ENCODE measurements at places on chromosomes 12 and 14.

- DNase-seq: no peak
Observed at GRCh38 chr12:72549184-72549583, 277.0 kb downstream of the TRHDE start.

- no peak for DNase-seq
Observed at GRCh38 chr12:75692876-75693275, 181.5 kb upstream of the KRR1 start.

GRCh38 chr14:38213001-38213400 is 5.3 kb downstream of the SSTR1 start:
- no peak for DNase-seq

GRCh38 chr14:33207467-33208017 is 268.9 kb downstream of the NPAS3 start:
- DNase-seq: no peak

GRCh38 chr12:905261-906031 is 44.0 kb downstream of the RAD52 start:
- DNase-seq: no peak

DNA sequence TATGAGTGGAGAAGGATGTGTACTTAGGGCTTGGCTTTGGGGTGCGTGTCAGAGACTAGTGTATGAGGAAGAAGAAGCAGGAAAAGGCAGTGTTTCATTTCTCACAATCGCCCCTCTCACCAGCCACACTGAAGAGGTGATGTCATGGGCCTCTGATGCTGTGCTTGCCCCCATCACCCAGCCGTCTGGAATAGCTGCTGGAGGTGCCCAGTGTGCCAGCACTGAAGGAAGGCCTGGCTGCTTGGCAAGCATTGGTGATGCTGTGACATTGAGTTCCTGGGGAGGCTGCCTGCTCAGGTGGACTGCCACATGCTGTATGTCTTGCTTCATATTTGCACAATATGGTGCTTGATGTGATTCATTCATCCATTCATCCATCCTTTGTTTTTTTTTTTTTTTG is 56.2 kb downstream of the CRADD start:
- no peak for DNase-seq

DNA sequence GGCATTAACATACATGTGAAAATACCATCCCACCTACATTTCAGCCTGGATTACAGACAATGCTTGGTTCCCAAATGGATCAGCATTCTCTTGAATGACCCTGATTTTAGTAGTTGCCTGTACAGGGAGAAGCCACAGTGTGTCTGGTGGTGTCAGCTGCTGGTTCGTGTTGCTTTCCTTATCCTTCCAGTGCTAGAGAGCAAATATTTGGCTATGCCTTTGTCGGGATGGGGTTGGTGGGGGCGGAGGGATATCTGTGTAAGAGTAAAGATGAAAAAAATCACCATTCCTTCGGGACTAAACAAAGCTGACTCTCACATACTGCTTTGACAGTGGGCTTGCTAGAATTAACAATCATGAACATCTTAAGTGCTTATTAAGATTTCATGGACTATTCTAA is 96.0 kb downstream of the PTPRR start:
- DNase-seq: no peak

DNA sequence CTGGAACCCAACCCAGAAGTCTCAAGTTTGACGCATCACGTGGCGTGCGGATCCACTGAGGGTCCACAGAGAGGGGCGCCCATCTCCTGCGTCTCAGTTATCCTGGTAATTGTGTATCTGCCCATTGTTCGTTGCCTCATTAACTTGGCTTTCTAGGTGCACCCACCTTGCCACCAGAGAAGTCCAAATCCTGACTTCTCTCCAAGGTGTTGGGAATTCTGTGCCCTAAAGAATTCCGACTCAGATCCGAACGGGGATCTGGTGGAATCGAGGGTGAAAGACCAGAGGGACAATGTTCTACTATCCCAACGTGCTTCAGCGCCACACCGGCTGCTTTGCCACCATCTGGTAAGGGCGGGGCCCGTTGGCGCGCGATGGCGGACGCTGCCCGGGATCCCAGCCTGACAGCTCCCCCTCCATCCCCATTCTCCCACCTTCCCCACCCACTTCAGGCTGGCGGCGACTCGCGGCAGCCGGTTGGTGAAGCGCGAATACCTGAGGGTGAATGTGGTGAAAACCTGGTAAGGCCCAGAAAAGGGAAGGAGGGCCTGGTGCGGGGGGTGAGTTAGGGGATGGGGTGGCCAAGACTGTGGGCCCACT is 481 bp downstream of the REC8 start:
- DNase-seq: no peak

- DNase-seq: no peak
Observed at GRCh38 chr14:68111097-68111852, 291.7 kb downstream of the RAD51B start.

DNA sequence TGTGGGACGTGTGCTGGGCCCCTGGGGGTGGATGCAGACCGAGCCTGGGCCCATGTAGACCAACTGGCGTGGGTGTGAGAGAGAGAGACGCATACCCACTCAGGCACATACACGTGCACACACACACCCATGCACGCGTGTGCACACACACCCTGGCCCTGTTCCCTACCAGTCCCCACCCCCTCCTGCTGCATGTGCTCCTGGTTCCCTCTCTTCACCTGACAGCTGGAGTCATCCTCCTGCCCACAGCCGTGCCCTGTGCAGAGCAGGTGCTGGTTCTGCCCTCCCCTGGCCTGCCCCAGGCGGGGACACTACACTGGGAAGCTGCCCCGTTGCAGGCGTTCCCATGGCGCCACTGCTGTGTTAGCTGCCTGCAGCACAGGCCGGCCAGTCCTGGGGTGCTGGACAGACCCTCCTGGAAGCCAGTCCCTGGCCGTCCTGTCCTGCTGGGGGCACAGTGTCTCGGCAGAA is 18.5 kb downstream of the PACS2 start:
- DNase-seq: no peak

DNA sequence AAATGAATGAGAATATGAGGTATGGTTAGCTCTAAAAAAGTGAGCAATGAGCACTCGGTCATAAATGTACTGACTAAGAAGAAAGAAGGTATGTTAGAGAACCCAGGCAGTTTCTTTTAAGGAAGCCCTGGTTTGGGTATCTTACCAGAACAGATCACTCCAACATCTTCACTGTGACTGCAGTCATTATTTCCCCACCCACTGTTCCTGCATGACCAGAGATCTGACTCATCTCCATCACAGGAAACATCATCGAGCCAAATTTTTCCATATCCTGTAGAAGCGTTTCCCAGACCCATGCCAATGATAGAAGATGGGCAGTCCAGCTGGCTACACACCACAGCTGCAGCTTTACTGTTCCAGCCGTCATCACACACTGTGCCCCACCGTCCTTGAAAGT is 48.0 kb downstream of the CD163L1 start:
- no peak for DNase-seq

DNA sequence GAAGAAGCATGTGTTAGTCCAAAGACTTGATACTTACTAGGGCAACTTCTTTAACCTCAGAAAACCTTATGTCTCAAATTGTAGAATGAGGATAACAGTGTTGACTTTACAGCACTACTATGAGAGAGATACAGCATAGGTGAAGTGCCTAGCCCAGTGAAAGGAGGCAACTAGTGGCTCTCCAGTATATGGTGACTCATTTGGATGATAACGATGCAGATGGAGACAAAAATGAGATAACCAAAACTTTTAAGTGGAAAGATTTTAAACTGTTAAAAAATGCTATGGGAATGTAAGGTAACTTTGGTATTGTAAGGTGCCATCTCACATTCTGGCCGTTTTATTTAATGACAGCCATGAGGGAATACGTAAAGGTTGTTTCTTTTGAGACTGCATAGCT is 2.7 kb downstream of the PHC1 start:
- DNase-seq: no peak

DNA sequence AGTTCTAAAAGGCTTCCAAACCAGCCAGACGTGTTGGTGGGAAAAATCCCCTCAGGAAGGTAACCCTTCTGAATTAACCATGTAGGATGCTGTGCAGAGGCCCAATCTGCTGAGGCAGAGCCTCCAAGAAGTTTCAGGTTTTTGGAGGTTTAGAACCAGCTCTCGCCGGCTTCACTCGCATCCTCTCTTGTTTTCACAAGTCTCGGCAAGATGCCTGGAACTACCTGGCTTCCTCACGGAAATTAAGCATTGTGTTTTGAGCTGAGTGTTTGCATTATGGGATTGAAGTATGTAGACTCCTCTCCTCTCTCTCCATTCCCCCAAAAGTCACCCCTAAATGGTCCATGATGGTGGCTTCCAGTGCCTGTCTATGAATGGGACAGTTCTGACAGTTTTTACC is 20.6 kb downstream of the LTBP2 start:
- no peak for DNase-seq

DNA sequence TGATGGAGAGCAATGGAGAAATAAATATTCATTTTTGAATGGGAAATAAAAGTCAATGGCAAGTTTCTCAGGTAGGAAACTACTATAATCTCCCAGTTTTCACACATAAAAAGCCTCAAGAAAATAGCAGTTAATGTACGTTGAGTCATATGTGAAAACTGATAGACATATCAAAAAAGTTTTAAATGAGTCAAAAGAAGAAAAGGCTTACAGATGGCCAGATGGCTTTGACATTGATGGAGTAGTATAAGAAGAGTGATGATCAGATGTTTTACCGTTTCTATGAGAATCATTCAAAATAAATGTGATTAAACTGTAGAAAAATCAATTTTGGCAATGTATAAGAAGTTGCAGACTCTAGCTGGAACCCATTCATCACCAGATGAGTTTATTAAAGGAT is 97.8 kb downstream of the LLPH start:
- no peak for DNase-seq

DNA sequence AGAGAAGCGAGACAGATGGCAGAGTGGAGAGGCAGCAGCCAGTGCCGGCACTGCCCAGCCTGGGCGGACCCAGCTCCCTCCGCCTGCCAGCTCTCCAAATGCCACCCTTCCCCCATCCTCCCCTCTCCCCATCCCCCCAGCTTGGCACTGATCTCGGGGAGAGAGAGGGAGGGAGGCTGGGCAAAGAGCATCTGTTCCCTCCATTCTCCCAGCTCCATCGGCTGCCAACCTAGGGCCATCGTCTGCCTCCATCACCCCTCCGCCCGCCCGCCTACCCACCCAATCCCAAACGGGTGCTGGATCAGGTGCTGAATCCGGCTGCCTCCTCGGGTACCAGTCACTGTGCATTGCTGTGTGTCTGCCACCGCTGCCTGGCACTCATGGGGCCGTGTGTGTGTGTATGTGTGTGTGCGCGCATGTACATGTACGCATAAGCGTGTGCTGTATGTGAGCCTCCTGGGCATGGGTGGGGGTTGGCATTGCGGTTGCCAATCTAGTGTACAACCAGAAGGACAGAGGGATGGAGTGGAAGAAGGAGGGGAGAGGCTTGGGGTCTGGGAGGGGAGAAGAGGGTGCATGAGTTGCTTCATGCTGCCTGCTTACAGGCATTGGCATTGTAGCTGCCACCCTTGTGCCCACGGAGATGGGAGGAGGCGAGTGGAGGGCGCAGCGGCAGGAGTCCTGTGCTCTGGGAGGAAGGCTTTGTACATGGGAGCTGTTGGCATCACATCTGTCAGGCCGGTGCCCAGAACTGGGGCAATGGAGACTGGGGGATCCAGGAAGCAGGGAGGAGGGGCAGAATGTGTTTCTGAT is 38.4 kb downstream of the ZFHX2 start:
- no peak for DNase-seq

- peak; percentile 33 for DNase-seq
Observed at GRCh38 chr12:8108808-8109398, 14.5 kb upstream of the CLEC4A start.

- DNase-seq: no peak
Observed at GRCh38 chr14:95015046-95015445, 142.3 kb downstream of the DICER1 start.

- peak; percentile 79 for DNase-seq
Observed at GRCh38 chr14:67695394-67695949, at the start of gene RDH11. Gene RDH11, minus strand, starts transcription at chr14:67695764. Its CDS starts 61 bp downstream, at chr14:67695703.

- DNase-seq: no peak
Observed at GRCh38 chr12:64675795-64676194, 65.5 kb downstream of the RASSF3 start.
